ENCODE measurements at places on chromosomes 12 and 14.

- no peak for DNase-seq
Observed at GRCh38 chr14:100086361-100086760, 21.1 kb downstream of the EVL start.

GRCh38 chr12:31951008-31951407 lies 8.2 kb upstream of the RESF1 start:
- DNase-seq = no peak

DNA sequence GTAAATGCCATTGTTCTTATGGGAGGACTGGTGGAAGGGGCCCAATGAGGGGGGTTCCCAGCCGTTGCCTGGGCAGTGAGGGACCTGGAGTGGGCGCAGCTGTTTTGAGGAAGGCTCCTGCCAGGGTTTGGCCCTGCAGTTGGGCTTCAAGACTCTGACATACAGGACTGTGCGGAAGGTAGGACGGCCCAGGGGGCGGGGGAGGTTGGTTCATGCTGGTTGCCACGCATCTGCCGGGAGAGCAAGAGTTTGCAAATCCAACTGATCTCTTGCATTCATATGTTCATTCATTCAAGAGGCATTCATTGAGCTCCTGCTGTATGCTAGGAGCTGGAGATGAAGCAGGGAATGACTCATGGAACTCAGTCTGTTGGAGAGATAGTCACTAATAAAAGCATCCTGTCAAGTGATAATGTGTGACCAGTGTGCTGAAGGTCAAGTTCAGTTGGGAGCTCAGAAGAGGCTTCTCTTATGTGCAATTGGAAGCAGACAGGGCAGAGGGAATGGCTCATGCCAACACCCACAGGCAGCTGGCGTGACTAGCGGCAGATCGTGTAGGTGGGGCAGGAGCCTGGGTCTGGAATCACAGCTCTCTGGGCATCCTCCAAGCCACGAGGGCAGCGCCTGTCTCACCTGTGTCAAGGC lies 7.8 kb downstream of the SH2B3 start:
- no peak for DNase-seq

- DNase-seq = no peak
Observed at GRCh38 chr14:68027276-68027675, 207.7 kb downstream of the RAD51B start.

GRCh38 chr14:33800735-33801163 lies 150.1 kb downstream of the EGLN3 start:
- DNase-seq = no peak

GRCh38 chr14:55094292-55095157 lies 34.5 kb upstream of the LGALS3 start:
- DNase-seq = no peak
